ENCODE measurements at places on chromosomes 1 and 21.

- no peak for DNase-seq
Observed at GRCh38 chr1:70358921-70359564, 4.5 kb upstream of the ANKRD13C start.

GRCh38 chr1:160103658-160104408 lies 5.4 kb upstream of the IGSF8 start:
- DNase-seq = no peak

GRCh38 chr1:5811419-5811818 lies 180.8 kb downstream of the NPHP4 start:
- no peak for DNase-seq

DNA sequence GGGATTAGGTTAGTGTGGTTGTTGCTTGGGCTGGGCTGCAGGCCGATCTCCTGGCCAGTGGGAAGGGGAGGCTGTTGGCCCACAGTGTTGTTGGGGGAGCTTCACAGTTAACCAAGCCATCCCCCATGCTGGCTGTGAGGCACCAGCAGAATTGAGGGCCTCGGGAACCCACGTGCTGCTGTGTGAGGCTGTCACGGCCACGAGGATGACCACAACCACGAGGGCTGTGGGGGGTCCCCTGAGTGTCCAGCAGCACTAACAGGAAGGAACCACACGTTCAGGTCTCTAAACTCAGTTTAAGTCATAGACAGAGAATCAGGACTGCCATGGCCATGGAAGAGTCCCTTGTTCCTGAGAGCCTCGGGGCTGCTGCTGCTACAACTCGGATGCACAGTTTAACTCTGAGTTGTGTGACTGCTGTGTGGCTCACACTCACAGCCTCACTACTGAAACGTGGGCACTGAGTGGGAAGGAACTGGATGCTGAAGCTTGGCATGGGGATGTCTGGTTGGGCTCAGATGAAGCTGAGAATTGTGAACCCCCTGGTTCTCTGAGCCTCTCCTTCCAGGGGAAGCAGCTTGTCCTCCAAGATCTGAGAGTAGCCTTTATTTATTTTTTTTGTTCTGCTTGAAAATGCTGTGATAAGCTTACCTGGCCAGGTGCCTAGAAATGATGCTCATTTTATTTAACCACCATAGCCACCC lies 4.8 kb upstream of the MMEL1 start:
- no peak for DNase-seq

GRCh38 chr1:110462964-110463363 lies 12.0 kb downstream of the PROK1 start:
- DNase-seq = no peak

DNA sequence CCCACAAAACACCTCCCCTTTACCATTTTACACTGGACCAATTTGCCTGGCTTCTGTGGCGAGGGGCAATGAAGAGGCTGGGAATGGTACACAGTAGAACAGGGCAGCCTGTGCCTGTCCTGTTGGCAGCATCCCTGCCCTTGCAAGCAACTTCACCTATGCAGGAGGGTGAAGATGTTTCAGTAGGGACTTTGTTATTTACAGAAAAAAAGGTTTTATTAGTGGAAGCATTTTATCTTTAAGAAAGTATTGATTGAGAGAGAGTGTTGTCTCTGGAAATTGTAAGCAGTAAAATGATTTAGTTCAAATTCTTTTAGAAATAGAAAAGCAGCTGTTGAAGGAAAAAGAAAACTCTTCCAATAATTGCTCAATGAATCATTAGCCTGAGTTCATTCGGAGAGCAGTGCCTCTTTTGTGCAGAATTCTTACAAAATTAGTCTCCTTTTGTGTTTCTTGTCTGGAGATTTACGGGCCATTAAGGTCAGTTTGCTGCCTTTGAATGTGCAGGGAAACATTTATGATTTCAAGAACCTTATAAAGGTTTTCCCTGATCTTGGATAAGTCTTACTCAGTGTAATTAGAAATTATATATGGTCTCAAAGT lies 49.1 kb downstream of the HHAT start:
- no peak for DNase-seq
